G401 (cell line): ENCODE measurements at places on chromosomes 3 and 15. TPM values are rescaled to one million over a fixed set of nuclear protein-coding genes. Genes with fewer than 3 reads are reported as not detected.

GRCh38 chr3:45980819-45981218, 14.8 kb downstream of the FYCO1 start:
- DNase-seq = no peak

Gene PLA2G4B
- 0.37 and 0.92 TPM in 2 replicates for total RNA-seq

Gene ZPLD1
- total RNA-seq = not detected in 2 replicates

- no peak for DNase-seq
These were observed 84.1 kb downstream of the AAGAB start for GRCh38 chr15:67170143-67170925.

DNA sequence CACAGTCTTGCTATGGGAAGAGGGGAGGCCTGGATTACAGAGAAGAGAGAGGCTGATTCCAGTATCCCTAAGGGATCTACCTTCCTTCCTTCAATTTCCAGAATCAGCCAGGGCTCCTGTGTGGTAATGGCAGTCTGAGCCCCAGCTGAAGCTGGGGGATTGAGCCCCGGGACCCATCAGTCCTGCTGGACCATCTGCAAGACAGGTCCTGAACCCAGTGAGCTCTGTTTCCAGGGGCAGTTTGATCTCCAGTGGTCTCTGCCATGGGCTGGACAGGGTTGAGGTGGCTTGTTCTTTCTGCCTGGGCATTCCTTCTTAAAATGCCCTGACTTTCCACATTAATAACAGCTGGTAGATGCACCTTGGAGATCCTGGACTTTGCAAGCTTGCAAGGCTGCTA, 685.2 kb downstream of the TBL1XR1 start:
- DNase-seq = no peak

DNA sequence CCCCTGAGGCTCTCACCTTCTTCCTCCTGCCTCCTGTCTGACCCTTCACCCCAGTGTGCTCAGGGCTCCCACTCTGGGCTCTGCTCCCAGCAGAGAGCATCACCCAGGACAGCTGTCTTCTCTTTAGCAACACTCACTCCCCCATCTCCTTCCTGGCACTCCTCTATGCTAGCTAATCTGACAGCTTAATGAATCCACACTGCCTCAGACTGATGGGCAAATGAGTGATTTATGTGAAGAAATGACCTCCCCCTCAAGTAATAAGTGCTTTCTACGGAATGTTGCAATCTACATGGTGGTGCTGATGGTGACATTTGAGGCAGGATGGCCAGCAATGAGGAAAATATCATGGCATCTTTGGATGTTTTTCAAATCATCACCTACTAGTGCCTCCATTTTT, 83.6 kb downstream of the LSM3 start:
- DNase-seq = no peak

GRCh38 chr15:38961931-38962330, 397.3 kb upstream of the RASGRP1 start:
- DNase-seq = peak; percentile 47

Gene ESYT3
- not detected in 2 replicates for total RNA-seq

- no peak for DNase-seq
These were observed 27.6 kb downstream of the CPOX start for GRCh38 chr3:98565843-98566242.
